ENCODE measurements at places on chromosomes 4 and X.

- no peak for DNase-seq
Observed at GRCh38 chrX:148448686-148449085, 51.7 kb upstream of the AFF2 start.

DNA sequence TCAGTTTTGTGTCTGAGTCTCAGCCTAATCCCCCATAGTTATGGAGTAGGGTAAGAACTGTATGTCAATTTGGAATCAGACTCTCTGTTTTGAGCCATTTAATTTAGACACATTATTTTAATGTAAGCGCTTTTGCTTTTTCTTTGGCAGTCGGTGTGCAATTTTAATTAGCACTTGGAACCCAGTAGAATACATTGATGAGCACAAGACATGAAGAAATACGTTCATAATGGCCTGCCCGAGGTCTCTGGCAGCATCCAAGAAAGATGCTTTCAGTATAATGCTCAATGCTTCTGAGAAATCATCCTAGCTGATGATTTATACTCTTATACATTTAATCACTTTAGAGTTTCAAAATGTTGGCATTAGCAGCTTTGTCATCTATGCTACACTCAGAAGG is 8.9 kb upstream of the TAPT1 start:
- DNase-seq = no peak

DNA sequence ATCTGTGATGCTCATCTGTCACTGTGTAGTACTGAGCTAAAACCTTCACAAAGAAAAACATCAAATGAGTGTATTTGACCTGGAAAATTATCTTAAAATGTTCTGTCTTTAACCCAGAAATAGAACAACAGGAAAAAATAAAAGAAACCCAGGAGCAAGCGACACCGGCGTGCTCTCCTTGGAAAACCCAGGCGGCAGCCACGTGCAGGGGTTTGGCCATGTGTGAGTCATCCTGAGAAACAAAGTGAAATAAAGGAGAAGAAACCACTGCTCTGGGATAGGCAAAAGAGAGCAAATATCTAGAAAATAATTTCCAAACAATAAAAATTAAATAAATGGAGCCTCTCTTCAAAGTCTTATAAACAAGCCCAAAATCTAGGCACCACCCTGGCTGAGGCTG is 20.0 kb upstream of the TMEM128 start:
- no peak for DNase-seq

DNA sequence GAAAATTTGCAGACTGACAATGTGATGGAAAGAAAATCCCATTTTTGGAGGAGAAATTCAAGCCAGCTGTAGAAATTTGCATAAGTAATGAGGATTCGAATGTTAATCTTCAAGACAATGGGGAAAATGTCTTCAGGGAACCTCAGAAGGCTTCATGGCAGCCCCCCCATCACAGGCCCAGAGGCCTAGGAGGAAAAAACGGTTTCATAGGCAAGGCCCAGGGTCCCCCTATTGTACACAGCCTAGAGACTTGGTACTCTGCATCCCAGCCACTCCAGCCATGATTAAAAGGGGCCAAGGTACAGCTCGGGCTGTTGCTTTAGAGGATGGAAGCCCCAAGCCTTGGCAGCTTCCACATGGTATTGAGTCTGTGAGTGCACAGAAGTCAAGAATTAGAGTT is 303.6 kb upstream of the PCDH7 start:
- DNase-seq = no peak

DNA sequence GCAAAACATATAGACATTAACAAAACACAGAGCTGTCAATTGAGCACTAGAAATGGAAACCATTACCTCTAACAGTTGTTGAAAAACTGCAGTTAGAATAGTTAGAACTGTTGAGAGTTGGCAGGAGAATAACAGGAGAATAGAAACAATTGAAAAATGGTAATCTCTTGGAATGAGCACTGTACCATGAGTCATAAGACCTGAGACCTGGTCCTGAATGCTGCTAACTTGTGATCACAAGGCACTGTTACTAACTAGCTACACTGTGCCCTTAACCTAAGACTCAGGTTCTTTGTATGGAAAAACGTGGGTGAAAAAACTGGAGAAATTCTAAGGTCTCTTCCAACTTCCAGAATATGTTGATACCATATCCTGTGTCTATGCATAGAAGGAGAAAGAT is 29.3 kb downstream of the FAM114A1 start:
- DNase-seq = no peak

DNA sequence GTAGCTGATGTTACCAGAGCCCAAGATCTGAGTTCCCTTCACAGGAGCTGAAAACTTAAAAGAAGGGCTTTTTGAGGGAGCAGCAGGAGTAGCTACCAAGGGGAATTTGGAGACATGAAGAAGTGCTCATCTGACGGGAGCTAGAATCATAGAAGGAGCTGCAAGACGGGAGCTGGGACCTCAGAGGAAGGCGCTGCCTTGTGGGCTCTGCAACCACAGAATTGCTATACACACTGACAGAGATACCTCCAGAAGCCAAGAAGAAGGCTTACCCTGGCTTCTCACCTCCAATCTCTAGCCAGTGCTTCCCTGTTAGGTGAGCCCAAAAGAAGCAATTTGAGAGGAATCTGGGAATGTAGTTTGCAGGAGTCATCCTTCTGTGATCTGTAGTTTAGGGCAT is 35.9 kb downstream of the DCAF8L2 start:
- no peak for DNase-seq

- DNase-seq = no peak
Observed at GRCh38 chrX:15748841-15749240, 10.8 kb downstream of the CA5B start.

DNA sequence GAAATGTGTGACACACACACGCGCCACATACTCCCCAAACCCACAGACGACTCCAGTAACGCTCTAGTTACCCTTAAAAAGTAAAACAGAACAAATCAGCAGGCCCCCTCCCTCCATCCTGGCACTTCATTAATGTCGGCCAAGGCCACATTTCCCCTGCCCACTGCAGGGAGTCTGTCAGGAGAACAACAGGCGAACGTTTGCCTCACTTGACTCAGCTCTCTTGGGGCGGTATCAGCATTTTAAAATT is 671 bp upstream of the FHIP1A start:
- DNase-seq = no peak

DNA sequence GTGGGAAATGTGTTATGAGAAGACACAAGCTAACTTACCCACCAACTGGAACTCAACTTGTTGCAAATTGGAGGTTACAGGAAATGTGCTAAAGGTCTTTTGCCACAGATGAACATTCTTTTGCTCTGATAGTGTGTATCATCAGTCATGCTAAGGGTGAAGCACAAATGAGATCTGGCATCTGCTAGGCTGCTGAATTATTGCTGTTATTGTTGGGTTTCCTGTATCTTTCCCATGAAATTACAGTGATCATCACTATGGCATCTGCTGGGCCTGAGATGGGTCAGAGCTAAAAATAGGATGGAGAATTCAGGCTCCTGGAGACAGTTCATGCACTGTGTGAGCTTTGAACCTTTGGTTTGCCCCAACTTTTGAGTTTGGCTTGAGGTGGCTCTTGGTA is 124.5 kb downstream of the NPNT start:
- DNase-seq = no peak

DNA sequence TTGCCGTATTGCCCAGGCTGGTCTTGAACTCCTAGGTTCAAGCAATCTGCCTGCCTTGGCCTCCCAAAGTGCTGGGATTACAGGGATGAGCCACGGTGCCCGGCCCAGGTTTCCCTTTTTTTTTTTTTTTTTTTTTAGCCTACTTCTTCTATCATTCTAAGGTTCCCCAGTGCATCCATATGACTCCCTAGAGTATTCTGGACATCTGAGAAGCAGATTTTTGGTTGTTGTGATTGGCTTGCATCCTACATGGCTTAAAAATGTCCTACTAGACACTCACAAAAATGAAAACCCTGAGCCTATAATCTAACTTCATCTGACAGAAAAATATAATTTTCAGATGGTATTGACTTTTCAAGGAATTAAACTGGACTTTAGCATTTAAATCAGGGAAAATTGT is 41.7 kb downstream of the SMIM14 start:
- DNase-seq = no peak

DNA sequence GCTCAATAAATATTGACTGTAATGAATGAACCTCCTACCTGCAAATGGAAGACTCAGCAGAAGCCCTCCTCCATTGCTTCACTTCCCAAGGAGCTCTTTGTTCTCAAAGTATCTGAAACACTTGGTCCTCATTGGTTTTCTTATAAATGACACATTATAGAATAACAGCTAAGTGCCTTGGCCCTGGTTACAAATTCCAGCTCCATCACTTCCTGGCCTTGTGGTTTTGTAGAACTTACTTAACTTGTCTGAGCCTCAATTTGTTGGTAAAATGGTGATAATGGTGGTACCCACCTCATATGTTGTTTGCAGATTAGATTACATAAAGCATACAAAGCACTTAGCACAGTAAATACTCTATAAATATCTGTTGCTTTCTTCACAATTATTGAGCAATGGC is 25.2 kb upstream of the SMIM20 start:
- no peak for DNase-seq

DNA sequence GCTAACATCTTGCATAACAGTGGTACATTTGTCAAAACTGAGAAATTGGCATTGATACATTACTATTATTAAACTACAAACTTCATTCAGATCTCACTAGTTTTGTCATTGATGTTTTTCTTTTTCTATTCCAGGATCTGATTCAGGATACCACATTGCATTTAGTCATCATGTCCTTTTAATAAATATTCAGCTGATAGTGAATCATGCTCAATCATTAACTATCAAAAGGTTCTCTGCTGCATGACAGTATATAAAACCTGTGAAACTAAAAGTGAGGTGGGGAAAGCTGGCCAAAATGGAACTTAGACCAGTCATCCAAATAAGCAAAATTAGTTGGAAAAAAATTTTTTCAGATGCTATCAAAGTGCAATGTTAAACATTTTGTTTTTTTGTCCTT is 28.1 kb upstream of the HS6ST2 start:
- no peak for DNase-seq

- no peak for DNase-seq
Observed at GRCh38 chr4:76296286-76296820, 10.2 kb upstream of the STBD1 start.

DNA sequence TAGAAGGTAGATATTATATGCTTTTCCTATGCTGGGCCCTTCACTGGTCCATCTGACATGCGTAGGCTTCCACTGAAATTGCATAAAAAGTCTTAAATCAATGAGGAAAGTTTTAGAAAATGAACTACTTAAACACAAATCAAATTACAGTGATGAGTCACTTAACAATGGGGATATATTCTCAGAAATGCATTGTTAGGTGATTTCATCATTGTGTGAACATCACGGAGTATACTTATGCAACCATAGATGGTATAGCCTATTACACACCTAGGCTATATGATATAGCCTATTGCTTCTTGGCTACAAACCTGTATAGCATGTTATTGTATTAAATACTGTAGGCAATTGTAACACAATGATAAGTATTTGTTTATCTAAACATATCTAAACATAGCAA is 10.3 kb downstream of the STAP1 start:
- DNase-seq = no peak

GRCh38 chr4:54276641-54277430 is 47.7 kb downstream of the PDGFRA start:
- no peak for DNase-seq

- no peak for DNase-seq
Observed at GRCh38 chr4:68465058-68465457, 17.8 kb downstream of the TMPRSS11E start.

GRCh38 chr4:4572821-4573220 is 31.0 kb upstream of the STX18 start:
- DNase-seq = no peak

DNA sequence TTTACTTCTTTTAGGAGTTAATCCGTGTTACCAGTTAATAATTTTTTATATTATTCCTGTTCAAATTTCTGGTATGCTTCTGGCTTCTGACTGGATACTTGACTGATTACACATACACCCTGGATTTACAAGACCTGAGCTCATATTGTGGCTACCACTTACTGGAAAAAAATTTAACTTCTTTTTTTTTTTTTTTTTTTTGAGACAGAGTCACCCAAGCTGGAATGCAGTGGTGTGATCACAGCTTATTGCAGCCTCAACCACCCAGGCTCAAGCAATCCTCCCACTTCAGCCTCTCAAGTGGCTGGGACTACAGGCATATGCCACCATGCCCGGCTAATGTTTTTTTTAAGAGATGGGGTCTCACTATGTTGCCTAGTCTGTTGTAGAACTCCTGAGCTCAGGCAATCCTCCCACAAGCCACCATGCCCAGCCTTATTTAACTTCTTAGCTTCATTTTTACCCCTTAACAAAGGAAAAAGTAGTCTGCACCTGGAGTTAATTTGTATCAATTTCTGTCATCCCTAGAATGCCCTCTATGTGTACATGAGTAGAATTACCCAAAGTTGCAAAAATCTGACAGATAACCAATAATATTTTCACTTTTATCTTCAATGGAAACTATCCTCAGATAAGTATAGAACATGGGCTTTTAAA is 50.3 kb downstream of the TMEM165 start:
- DNase-seq = no peak

DNA sequence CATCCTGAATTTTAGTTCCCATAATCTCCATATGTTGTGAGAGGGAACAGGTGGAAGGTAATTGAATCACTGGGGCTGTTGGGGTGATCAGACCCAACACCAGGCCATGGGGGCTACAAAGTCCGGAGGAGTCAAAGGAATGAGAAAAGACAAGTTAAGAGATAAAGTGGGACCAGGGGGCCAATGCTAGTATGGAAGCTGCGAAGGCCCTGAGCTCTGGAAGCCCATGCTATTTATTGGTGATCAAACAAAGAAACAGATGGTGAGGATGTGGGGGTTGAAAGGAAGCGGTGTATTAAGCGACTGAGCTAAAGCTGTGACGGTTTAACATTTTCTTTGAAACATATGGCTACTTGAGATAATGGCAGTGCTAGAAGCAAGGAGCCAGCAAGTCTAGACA is 132.8 kb downstream of the PDGFC start:
- no peak for DNase-seq

GRCh38 chr4:8746523-8747466 is 124.8 kb downstream of the HMX1 start:
- peak; percentile 57 for DNase-seq

GRCh38 chr4:64857198-64857597 is 447.9 kb upstream of the TECRL start:
- DNase-seq = no peak

GRCh38 chr4:140743194-140743931 is 12.8 kb downstream of the TBC1D9 start:
- no peak for DNase-seq

- DNase-seq = no peak
Observed at GRCh38 chr4:73539386-73539785, 57.8 kb downstream of the AFM start.

- no peak for DNase-seq
Observed at GRCh38 chr4:54513204-54513603, 144.6 kb upstream of the KIT start.

DNA sequence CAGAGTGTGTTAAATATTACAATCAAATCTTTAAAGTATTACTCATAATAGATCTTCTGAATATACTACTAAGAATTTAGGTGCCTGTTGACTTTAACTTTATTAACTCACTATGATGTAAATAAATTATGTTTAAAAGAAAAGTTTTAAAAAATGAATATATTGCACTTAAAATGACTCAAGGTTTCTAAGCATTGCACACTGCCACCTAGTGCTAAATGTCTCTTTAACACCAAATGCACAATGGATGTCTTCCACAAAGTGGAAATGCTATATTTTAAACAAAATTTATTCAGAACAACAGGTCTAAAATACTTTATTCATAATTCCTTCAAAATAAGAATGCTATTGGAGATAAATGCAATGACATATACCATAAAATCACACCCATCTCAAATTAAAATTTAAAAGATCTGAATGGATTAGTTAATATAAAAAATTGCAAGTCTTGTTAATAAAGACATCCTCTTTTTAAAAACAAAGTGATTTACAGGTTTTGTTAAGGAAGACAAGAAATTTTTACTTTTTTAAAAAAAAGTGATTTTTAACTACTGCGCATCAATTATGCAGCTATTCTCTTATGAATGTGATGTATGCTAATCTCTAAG is 5.5 kb downstream of the INPP4B start:
- DNase-seq = no peak
